ENCODE measurements at places on chromosomes 16 and 17.

GRCh38 chr16:56625140-56625942 lies at the start of gene MT1E:
TSS of gene MT1E (plus strand) at chr16:56625781. CDS start at chr16:56625852, 71 bp downstream.
- no peak for DNase-seq

GRCh38 chr16:2151188-2152091 lies 3.0 kb downstream of the RAB26 start:
- no peak for DNase-seq

GRCh38 chr16:74463888-74464287 lies 42.6 kb upstream of the CLEC18B start:
- DNase-seq = no peak

GRCh38 chr17:68435876-68436842 lies 21.1 kb downstream of the WIPI1 start:
- peak; percentile 93 for DNase-seq

DNA sequence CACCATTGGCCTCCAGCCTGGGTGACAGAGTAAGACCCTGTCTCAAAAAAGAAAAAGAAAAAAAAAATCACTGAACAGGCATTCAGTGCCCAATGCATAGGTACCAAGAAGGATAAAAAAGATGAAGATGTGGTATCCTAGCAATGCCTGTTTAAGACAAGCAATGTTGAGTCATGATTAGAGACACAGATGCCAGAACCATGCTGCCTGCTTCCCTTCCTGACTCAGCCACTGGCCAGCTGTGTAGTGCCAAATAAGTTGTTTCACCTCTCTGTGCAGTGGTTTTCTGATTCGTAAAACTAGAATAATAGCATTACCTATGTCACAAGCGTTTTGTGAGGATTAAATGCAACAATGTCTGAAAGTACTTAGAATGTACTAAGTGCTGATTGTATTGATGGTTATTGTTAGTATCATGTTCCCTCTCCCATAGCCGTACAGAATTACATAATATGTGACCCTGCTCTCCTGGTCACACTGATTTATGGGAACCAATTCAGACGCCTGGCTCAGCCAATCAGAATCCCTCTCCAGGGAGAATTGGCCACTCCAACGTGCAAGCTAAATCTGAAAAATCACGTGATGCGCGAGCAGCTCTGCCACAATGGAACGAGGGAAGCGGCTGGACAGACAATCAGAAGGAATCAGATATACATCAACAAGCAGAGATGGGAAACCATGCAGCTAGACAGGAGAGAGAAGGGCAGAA lies 241.9 kb downstream of the SLC39A11 start:
- no peak for DNase-seq

DNA sequence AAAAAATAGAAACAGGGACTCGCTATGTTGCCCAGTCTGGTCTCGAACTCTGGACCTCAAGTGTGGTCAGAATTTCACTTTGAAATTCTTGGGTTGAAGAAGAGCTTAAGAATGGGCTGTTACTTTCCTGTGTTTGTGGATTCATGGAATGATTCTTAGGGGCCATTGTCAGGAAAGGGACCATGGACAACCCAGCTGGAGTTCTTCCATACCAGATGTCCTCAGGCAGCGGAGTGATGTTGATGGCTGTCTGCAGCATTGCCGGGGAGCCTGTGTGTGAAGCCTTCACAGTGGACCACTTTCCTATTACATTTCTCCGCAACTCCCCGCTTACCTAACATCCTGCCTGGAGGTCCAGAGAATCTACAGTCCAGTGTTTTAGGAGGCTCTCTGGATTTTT lies 145.9 kb downstream of the CLEC16A start:
- DNase-seq = no peak

GRCh38 chr17:37162800-37163199 lies 213.0 kb upstream of the C17orf78 start:
- peak; percentile 27 for DNase-seq

DNA sequence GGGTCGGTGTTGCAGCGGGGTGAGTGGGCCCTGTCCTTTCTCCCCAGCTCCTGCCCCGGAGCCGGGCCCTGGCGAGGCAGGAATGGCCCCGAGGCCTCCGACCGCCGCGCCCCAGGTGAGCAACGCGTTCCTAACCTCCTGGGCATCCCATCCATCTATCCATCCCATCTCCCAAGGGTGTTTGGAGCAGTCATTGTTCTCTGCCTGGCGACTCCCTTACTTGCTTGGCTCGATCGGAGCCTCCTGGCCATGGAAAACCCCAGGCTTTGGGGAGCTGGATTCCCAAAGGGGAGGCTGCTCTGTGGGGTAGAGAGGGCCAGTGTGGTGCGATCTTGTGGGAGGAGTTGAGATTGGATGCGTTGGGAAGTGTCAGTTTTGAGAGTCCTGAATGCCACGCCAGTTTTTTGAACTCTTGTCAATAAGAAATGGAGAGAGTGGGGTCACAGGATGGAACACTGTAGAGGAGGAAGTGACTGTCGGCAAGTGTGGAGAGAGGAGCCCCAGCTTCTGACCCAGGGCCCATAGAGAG lies 684 bp downstream of the ZFP90 start:
- DNase-seq = no peak

Measured in SK-MEL-5 (cell line).